ENCODE measurements at places on chromosomes 3 and 15.

GRCh38 chr3:114649331-114649730, 355.5 kb downstream of the TIGIT start:
- peak; percentile 52 for DNase-seq

DNA sequence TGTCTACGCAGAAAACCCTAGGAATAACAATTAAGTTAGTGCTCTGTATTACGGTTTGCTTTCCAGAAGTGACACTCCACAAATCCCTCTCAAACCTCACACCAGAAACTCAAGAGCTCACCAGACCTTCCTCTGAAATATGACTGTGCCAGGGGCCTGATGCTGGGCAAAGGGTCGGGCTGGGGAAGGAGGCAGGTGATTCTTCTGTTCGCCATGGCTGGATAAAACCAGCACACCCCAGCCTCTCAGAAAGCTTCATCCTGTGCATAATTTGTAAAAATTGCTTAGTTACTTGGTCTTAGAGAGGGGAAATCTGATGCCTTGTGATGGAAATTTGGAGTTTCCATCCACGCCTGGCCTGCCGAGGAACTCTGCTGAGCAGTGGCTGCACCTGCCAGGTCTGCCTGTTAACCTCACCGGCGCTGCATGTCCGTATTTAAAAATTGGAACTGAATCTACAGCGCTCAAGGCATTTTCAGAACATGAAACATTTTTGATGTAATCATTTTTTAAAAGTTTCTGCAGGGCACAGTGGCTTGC, 22.7 kb upstream of the ATP1B3 start:
- no peak for DNase-seq

DNA sequence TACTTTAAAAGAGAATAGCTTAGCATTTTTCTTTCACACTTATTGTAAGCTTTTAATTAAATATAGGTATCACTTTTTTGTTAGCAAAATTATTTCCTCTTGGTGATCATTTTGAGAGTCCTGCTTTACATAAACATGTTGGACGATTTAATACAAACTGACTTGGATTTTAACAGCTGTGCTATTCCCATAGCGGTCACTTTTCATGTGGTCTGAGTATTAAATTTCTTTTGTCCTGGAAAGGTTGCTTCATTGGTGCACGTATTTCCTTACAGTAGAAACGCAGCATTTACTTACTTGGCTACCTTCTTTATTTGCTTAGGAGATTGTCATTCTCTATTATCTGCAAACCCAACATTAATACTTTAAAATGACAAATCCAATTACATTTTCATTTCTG, 109.4 kb downstream of the ATG7 start:
- DNase-seq: no peak

GRCh38 chr3:81726735-81727134, 34.7 kb downstream of the GBE1 start:
- DNase-seq: peak; percentile 79

GRCh38 chr3:41200669-41201021, 1.3 kb downstream of the CTNNB1 start:
- peak; percentile 50 for DNase-seq

GRCh38 chr3:100756441-100756840, 47.1 kb downstream of the TFG start:
- no peak for DNase-seq

DNA sequence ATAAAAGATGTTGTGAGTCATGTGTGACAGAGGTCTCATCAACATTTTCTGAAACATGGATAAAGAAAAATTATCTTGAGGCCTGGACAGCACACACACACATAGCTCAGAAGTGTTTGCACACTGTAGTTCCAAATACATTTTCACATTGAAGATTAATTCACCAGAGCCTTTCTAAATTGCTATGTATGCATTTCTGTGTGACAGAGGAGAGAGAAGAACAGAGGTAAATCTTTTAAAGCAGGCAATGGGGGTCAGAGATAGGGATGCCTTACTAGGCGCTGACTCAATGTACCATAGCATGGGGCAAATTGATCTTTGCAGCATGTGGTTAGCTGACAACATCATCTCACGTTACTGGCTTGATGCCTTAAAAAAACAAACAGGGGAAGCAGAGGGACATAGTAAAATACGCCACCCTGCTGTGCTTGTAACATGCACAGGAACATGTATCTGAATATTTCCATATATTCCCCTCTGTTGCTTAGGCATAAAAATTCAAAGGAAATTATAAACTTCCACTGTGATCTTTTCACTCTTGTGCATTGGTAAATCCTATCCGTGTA, 7.7 kb downstream of the POU1F1 start:
- DNase-seq: peak; percentile 5

- no peak for DNase-seq
These were observed 1.4 kb downstream of the DOCK3 start for GRCh38 chr3:50676031-50676705.

DNA sequence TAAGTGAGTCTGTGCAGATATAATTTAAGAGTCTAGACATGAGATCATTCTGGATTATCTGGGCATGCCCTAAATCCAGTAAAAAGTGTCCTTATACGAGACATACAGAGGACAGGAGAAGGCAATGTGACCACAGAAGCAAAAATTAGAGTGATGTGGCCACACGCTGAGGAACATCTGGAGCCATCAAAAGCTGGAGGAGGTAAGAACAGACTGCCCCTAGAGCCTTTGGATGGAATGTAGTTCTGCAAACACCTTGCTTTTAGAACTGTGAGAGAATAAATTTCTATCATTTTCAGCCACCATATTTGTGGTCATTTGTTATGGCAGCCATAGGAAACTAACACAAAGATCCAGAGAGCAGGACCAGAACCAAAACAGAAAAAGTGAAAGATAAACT, 41.0 kb downstream of the CD200 start:
- no peak for DNase-seq

GRCh38 chr15:48331796-48332641, 790 bp downstream of the DUT start:
- DNase-seq: peak; percentile 62

DNA sequence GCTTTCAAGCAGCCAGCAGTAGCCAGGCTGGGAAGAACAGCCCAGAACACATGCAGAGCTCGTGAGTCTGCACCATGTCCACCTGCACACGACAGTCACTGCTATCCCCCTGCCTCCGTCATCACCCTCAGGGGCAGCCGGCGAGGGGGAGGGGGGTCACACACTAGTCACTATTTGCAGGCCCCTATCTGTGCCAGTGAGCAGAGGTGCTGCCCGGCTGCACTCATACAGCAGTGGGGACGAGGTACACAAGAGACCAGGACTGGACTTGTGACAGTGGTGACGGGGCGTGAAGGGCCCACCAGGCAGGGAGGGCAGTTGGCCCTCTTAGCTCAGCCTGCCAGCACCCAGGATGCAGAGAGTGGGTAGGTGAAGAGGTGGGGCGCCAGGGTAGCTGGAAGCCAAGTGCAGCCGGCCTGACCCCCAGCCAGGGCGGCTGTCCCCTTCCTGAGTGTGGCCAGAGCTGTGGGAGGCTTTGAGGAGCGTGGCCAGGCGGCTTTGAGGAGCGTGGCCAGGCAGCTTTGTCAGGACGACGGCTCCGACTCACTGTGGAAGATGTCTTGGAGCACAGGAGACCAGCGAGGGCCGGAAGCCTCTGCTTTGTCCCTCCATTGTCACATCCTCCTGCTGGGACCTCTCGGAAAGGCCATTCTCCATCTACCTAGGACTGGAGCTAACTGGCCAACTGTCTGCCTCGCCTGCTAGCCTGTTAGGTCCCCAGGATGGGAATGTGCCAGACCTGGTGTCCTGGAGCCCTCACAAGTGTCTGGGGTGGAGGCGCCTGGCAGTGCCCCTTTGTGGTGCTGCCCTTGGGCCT, 52.1 kb upstream of the FGD5 start:
- no peak for DNase-seq

GRCh38 chr3:185813691-185814215, 11.1 kb downstream of the IGF2BP2 start:
- peak; percentile 45 for DNase-seq

DNA sequence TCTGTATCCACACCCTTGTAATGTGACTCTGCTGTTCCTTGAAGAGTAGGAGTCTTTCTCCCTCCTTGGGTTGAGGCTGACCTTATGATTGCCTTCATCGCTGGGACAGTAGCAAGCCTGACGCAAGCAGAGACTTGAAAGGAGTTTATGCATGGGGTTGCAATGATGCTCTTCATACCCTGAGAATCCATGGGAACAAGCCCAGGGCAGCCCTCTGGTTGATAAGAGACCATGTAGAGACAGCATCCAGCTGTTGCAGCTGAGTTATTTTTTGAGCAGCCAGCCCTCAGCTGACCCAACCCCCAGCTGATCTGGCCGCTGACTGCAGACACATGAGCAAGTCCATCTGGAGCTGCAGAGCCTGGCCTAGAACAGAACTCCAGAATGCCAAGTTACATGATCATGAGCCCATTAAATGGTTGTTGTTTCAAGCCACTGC, 60.6 kb upstream of the ARNT2 start:
- DNase-seq: no peak

DNA sequence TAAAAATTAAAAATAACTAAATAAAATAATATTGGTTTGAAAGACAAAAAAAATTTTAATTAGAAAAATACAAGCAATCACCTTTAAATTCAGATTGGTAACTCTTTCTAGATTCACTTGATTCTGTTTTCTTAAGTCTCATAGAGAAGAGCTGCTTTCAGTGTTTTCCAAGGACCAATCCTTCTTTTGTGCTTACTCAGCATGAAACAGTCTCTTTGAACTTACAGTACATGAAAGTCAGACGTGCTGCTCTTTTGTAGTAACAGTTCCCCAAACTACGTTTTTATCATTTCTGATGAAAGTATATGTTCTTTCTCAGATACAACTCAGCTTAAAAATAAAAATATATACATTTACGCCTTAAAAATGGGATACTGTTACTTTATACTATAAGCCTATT, 171.9 kb upstream of the CCDC54 start:
- DNase-seq: no peak

- peak; percentile 66 for DNase-seq
These were observed 55.8 kb downstream of the ST8SIA2 start for GRCh38 chr15:92449476-92449875.

DNA sequence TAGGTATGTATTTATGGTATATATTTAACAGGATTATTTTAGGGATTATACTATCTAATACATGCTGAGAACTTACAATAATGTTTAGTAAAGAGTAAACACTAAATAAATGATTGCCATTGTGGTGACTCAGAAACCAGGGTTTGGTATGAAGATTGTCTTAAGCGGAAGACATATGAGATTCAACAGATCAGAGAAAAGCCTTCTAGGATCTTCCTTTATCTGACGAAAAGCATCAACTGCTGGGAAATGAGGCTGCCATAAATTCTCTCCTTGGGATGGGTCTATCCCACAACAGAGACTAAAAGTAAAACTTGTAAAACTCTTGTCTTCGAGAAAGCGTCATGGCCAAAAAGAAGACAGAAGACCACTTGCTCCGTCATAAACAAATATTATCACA, 1352.2 kb upstream of the EPHA6 start:
- no peak for DNase-seq

GRCh38 chr15:101372960-101373525, 78.0 kb upstream of the SNRPA1 start:
- DNase-seq: no peak

DNA sequence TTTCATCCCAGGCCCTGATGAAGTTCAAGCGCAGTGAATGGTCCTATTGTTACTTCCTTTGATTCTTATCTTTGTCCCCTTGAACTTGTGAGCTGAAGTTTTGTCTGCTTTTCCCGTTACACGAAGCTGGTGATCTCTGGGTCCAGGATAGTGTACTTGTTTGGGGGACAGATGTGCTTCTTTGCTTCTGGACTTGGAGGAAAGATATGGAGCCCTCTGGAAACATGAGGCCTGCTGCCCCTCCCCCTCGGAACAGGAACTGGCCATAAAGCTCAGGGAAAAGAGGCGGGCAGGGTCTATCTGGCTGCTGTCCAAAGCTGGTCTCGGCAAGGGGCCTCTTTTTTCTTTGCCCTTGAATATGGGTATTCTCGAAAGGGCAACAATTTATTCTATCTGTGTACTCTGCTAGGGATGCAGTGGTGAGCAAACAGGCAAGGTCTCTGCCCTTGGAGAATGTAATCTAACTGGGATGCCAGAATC, 47.6 kb downstream of the IDH2 start:
- DNase-seq: no peak

GRCh38 chr15:34709866-34710265, 44.9 kb downstream of the GJD2 start:
- DNase-seq: peak; percentile 4

- DNase-seq: peak; percentile 58
These were observed 285.1 kb upstream of the MANF start for GRCh38 chr3:51099794-51100535.

GRCh38 chr3:122642935-122643334, 37.7 kb upstream of the PARP14 start:
- no peak for DNase-seq

DNA sequence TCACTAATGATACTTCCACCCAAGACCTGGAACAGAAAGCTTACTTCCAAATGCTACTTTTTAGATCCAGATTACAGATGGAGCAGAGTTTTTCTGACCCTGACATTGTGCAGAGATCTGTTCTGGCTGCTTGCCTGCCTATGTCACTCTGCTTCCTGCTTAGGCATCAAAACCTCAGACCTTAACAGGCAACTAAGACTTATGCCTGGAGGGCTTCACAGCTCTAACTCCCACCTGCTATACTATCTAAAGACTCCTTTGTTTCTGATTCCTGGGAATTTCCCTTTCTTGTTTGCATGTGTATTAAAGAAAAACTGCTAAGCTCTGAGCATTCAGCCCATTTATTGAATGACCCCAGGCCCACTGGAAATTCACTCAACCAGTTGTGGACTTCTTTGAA, 157.4 kb upstream of the NPHP3 start:
- no peak for DNase-seq

DNA sequence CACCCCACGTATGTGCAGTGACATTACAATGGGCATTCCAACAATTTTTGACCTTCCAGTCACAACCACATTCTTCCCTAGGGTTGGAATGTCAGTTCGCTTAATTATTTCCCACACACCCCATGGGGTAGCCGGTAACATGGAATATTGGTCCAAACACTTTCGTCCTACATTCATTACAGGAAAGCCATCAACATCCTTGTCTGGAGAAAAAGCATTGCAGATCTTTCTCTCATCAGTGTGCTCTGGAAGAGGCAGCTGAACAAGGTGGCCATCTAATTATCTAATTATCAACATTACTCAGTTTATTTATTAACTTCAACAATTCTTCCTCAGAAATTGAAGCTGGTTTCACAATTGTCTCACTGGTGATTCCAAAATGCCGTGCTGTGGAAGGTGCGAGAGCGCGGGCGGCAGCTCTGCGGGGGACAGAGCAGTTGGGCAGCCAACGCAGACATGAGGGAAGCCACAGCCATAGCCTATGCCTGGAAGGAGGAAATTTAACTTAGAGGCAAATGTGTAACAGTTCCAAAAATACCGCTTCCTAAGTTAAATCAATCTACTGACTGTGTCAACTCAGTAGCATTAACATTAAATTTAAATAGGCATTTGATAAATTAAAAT, 1158.9 kb upstream of the EPHA6 start:
- no peak for DNase-seq

- DNase-seq: no peak
These were observed 843.6 kb upstream of the NECTIN3 start for GRCh38 chr3:110227991-110228390.

GRCh38 chr3:118447339-118447738, 587.3 kb downstream of the IGSF11 start:
- no peak for DNase-seq

Measured in fibroblast of mammary gland (primary cell).